ENCODE measurements at places on chromosomes 1 and 21. TPM values are rescaled to one million over a fixed set of nuclear protein-coding genes. Genes with fewer than 3 reads are reported as not detected.

The BCAR3 gene
- total RNA-seq: 75.3 TPM

The UBE2U gene
- total RNA-seq: not detected

The ATP1A4 gene
- total RNA-seq: not detected

The RGS4 gene
- 0.31 TPM for total RNA-seq

The TMPRSS3 gene
- 0.21 TPM for total RNA-seq

The COL11A1 gene
- 3.0 TPM for total RNA-seq

The OR6K6 gene
- total RNA-seq: not detected

The SLC35D1 gene
- total RNA-seq: 6.4 TPM

The IFI44 gene
- total RNA-seq: 0.30 TPM

The CYP4Z1 gene
- total RNA-seq: not detected

The LRRC53 gene
- not detected for total RNA-seq

The CATSPERE gene
- total RNA-seq: 0.18 TPM

The TSACC gene
- total RNA-seq: 3.2 TPM

The OR14K1 gene
- total RNA-seq: not detected

The MYCL gene
- 0.62 TPM for total RNA-seq

The PKN2 gene
- total RNA-seq: 10.1 TPM

The GPR3 gene
- total RNA-seq: 1.7 TPM

The CD1B gene
- total RNA-seq: not detected

The SAMD11 gene
- 23.8 TPM for total RNA-seq

The PARP1 gene
- 105 TPM for total RNA-seq

The KCNAB2 gene
- 7.3 TPM for total RNA-seq

The PBX1 gene
- 21.7 TPM for total RNA-seq

The DISP1 gene
- 1.8 TPM for total RNA-seq

The CELA3B gene
- total RNA-seq: not detected

The MX2 gene
- not detected for total RNA-seq

The HTR1D gene
- total RNA-seq: 16.5 TPM

The MAN1A2 gene
- total RNA-seq: 5.3 TPM

The APOBEC4 gene
- total RNA-seq: not detected

The SDCCAG8 gene
- 49.3 TPM for total RNA-seq

The BARHL2 gene
- not detected for total RNA-seq

The CCDC190 gene
- total RNA-seq: not detected

The DCDC2B gene
- total RNA-seq: not detected

The TRNP1 gene
- total RNA-seq: 171 TPM

The GPR37L1 gene
- 0.14 TPM for total RNA-seq

The UAP1 gene
- total RNA-seq: 30.0 TPM

The CRYAA gene
- not detected for total RNA-seq

The GABRD gene
- 0.19 TPM for total RNA-seq

The ARL8A gene
- total RNA-seq: 50.6 TPM

The DENND4B gene
- 38.4 TPM for total RNA-seq

The XCL1 gene
- not detected for total RNA-seq

The LCE1A gene
- total RNA-seq: not detected

The NFIA gene
- 4.8 TPM for total RNA-seq

The MCOLN2 gene
- 1.7 TPM for total RNA-seq

The SYT14 gene
- not detected for total RNA-seq

The ICOSLG gene
- total RNA-seq: 2.0 TPM

The TUT4 gene
- total RNA-seq: 24.3 TPM

The ITGB2 gene
- total RNA-seq: 1.0 TPM

The AGRN gene
- 124 TPM for total RNA-seq

The CD1C gene
- total RNA-seq: not detected

The C1orf53 gene
- total RNA-seq: 6.6 TPM

The KCNJ15 gene
- 0.07 TPM for total RNA-seq

The LRRC71 gene
- 0.24 TPM for total RNA-seq

The ALPL gene
- total RNA-seq: 0.14 TPM

The CRB1 gene
- not detected for total RNA-seq

The C1QC gene
- not detected for total RNA-seq

The KCNN3 gene
- total RNA-seq: 0.01 TPM

The SLC44A5 gene
- total RNA-seq: not detected

All from A549 treated with ZK216348 at 1 μM for 4 hours (cell line).